ENCODE measurements at places on chromosomes 2 and 18. TPM values are rescaled to one million over a fixed set of nuclear protein-coding genes. Genes with fewer than 3 reads are reported as not detected.

The HOXD13 gene
- not detected for total RNA-seq

The THAP4 gene
- 86.3 TPM for total RNA-seq

The BOLL gene
- total RNA-seq: not detected

The LAMA3 gene
- total RNA-seq: 4.8 TPM

The SPATA3 gene
- total RNA-seq: not detected

The GAL3ST2 gene
- not detected for total RNA-seq

The IL1F10 gene
- not detected for total RNA-seq

The SATB2 gene
- 1.4 TPM for total RNA-seq

The ANKRD36 gene
- 10.0 TPM for total RNA-seq

The TMEM182 gene
- total RNA-seq: 206 TPM

The DQX1 gene
- total RNA-seq: not detected

The LRRTM4 gene
- 0.59 TPM for total RNA-seq

The SLC16A14 gene
- 7.6 TPM for total RNA-seq

The SGPP2 gene
- 8.8 TPM for total RNA-seq

The GKN2 gene
- total RNA-seq: not detected

The CYBRD1 gene
- 90.8 TPM for total RNA-seq

The MSH6 gene
- total RNA-seq: 24.4 TPM

The COLEC12 gene
- 6.5 TPM for total RNA-seq

The CYRIA gene
- 3.5 TPM for total RNA-seq

The CCDC121 gene
- 8.1 TPM for total RNA-seq

The AGXT gene
- not detected for total RNA-seq

The WNT6 gene
- total RNA-seq: 2.1 TPM

The COL5A2 gene
- total RNA-seq: 25.7 TPM

The NYAP2 gene
- not detected for total RNA-seq

The DSG3 gene
- not detected for total RNA-seq

The WDFY1 gene
- 21.2 TPM for total RNA-seq

The MATN3 gene
- 0.23 TPM for total RNA-seq

The BMP10 gene
- total RNA-seq: 6,380 TPM

The COL6A3 gene
- total RNA-seq: 113 TPM

The KCNK3 gene
- total RNA-seq: 36.6 TPM

All from right cardiac atrium (tissue), 5 donors.